Fibroblast of skin of left biceps (primary cell): ENCODE measurements at places on chromosomes 3 and 15.

- DNase-seq = no peak
Measured at GRCh38 chr15:41474436-41474835, 19.2 kb upstream of the ITPKA start.

- no peak for DNase-seq
Measured at GRCh38 chr3:136992115-136992514, 34.3 kb downstream of the IL20RB start.

DNA sequence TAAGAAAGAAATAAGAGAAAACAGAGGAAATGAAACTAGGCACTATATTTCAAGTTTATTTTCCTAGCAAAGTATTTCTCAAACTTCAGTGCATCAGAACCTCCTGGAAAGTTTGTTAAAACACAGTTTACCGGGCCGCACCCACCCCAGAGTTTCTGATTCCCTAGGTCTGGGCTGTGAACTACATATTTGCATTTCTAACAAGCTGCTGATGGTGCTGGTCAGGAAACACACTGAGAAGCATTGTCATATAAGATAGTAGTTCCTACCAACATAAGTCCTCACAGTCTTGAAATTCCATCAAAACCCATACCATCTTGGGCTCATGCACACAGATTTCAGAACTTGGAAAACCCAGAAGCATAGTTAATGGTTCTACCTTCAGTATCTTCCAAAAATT, 8.3 kb downstream of the SLC9A9 start:
- DNase-seq = no peak

- DNase-seq = no peak
Measured at GRCh38 chr15:82995938-82996337, 9.9 kb downstream of the RAMAC start.

DNA sequence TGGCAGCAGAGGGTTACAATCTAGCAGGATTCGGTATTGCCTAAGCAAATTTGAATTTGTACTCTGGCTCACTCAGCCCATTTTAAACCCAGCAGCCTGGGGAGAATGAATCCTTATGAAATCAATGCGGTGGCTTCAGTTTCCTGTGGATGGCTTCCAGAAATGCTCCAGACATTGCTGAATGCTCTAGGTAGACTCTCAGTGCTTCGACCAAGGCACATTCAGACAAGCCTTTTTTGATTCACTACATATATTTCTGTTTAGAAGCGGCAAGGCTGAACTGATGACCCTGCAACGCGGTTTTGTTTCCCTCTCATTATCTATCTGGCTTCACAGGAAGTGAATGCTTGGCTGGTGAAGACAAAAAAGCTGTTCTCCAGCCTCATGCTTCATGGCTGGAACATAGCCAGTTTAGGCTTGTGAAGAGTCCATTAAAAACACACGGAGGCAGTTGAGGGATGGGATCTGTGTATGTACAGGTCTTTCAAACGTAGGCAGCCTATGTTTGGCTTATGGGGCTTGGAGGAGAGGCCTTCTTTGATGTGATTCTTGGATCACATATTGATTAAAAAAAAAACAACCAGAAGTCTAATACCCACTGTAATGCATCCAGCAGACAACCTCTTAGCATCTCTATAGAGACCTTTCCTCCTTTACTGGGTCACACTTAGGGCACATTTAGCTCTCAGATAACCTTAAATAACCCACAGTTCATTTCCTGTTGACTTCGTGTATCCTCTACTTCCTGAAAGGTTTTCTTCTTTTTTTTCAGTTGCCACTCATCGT, 400.2 kb upstream of the TBL1XR1 start:
- DNase-seq = peak; percentile 94

GRCh38 chr3:11269007-11269406, 3.2 kb upstream of the ATG7 start:
- no peak for DNase-seq

DNA sequence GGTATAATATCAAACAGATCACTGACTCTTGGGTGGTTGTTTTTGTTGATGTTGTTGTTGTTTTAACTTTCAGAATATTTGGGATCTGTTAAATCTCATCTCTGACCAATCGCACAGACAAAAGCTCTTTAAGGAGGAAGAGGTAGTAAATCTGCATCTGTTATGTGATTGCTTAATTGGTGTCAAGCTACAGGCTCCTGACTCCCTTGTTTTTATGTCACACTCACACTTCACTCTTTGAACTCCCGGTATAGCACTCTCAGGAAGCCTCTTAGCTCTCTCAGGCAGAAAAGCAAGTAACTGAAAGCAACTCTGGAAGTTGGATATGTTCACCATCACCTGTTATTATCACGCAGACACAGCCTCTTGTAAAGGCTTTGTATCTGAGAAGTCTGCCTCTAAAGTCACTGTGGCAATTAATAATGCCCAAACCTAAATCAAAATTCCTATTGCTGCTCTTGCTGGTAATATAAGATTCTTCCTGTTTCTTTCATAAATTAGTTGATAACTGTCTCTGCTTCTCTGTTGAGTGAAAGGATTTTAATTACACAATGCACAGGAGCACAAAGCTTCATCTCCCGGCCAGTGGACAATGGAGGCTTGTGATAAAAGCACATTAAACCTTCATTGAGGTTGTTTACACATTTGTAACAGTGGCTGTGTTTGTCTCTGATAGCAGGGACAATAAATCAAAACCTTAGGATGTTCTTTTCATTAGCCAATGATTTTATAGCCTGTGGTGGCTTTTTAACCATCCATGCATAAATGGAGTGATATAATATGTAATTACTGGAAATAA, 576.7 kb downstream of the MFSD1 start:
- no peak for DNase-seq

DNA sequence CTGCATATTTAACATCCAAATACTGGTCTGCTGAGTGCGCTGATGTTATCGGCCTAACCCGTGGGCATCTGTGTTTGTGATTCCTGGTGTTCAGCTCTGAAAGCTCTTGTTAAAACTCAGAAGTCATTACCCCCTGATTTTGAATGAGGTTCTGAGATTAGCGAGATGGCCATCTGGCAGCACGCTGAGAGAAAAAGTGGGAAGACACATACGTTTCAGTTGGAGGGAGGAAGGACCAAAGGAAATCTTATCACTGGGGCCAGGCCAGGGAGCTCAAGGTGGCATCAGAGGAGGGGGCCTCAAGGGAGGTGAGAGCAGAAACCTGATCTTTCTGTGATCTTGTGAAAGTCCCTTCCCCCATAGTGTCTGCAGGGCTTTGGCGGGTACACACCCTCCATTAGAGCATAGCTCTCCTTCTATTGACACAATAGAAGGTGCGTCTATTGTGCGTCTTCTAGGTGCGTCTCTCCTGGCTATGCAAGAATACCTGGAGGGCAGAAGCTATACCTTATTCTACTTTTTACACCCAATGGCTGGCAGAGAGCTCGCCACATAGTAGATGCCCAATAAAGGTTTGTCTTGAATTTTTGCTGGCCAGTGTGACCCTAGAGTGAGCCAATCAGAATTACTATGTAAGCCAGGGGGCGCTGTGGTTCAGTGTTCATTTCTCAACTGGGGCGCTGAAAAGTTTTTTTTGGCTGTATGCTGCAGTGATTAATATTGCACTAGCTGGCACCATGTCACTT, 182.4 kb downstream of the SHQ1 start:
- no peak for DNase-seq

- peak; percentile 50 for DNase-seq
Measured at GRCh38 chr3:143973259-143974021, 1.8 kb downstream of the DIPK2A start.

- no peak for DNase-seq
Measured at GRCh38 chr3:195356151-195357086, 85.5 kb upstream of the XXYLT1 start.

DNA sequence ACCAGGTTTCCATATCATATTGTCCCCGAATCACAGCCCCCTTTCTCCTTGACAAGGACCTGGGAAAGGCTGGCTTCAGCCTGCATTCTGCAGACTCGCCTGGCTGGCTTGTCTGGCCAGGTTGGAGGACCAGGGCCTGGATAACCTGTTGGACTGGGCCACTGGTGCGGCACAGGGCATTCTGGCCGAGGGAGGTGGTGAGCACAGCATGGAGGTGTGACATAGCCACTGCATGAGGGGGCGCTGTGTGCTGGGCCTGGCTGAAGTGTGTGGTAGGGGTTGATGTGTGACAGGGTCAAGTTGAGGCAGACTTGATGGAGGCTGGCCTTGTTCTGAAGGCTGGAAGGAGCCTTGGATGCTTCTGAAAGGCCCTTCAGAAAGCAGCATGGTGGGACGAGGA, 2.9 kb downstream of the ESYT3 start:
- DNase-seq = no peak

DNA sequence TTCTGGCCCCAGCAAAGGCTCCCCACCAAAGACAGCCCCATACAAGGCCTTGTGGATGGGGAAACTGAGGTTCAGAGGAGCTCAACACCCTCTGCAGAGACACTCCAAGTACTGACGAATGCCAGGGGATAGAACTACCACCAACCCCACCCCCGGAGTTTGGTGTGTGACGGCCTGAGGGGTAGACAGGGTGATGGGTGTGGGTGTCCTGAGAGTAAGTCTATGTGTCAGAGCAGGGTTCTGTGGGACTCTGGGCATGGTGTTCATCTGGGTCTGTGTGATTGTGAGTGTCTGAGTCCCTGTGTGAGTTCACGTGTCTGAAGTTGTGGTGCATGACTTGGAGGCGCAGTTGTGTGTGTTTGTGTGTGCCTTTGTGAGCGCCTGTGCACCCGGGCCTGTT, 7.4 kb downstream of the PTH1R start:
- no peak for DNase-seq

DNA sequence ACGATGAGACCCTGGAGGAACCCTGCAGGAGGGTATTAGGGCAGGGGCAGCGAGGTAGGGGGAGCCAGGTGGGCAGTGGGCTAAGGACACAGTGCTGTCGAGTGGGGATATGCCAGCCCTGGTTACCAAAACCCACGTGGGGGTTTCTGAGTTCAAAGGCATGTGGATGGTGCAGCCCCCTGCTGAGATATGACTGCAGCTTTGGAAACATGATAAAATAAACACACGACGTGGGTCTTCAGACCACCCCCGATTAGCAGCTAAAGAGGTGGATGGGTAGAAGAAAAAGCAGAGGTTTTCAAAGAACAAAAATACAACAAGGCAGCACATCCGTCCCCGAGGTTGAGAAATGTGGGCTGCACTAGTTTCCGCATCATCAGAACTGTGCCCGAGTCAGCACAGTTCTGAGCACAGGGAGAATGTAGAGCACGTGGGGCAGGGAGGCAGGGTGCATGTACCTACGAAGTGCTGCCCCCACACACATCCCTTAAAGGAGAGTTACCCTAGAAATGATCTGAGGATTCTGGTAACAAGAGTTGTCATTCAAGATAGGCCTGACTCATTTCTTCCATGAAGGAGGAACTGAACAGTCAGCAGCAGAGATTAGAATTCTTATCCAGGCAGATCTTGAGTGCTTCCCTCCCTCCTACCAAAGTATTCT, 121.3 kb downstream of the RPLP1 start:
- DNase-seq = no peak

GRCh38 chr3:11499144-11499543, 144.6 kb downstream of the VGLL4 start:
- DNase-seq = peak; percentile 94

DNA sequence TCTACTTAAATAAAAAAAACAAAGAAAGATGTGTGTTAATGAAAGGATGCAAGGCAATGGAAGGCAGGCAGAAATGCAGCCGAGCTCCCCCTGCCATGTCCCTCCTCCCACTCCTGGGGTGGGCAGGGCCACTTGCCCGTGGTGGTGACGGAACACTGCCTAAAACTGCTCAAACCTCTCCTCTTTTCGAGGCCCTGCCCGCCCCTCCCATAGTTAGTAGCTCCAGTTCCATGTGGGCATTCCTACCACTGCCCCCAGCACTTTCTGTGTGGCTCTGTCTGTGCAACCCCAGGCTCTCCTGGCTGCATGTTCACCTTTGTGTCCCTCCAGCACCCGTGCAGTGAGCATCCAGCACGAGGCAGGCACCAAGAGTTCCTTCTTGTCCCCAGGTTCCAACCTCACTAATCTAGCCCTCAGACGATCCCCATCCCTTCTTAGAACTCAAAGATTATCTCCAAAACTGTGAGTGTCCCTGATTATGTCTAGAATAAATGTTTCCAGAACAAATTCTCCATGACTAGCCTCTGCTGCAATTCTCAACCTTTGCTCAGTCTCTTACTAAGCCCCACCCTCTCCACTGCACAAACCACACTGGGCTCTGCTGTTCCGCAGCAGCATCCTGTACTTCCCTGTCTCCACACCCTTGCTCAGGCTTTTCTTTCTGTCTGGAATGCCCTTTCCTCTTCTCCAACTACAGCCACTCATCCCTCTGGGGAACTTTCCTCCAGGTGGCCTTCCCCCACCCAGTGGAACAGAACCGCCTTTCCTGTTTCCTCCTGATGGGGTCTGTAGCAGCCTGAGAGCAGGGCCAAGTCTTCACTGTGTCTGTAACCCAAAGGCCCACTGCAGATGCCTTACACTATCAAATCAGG, 32.6 kb upstream of the SPTBN5 start:
- DNase-seq = no peak

GRCh38 chr15:42456531-42456930, 34.4 kb downstream of the ZNF106 start:
- DNase-seq = no peak

DNA sequence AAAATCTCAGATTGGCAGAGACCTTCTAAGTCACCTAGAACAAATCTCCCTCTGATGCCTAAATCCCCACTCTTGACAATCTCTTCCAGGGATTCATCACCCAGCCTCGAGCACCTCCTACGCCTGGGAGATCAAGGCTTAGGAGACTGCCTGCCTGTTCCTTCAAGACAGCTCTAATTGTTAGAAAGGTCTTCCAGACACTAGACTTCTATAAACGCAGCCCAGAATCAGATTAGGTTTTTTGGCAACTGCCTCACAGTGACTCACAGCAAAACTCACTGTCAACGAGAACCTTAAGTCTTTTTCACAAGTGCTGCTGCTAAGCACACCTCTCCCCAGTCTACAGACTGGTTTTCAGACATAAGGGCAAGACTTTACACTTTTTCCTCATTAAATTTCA, 23.1 kb downstream of the SRGAP3 start:
- DNase-seq = no peak

DNA sequence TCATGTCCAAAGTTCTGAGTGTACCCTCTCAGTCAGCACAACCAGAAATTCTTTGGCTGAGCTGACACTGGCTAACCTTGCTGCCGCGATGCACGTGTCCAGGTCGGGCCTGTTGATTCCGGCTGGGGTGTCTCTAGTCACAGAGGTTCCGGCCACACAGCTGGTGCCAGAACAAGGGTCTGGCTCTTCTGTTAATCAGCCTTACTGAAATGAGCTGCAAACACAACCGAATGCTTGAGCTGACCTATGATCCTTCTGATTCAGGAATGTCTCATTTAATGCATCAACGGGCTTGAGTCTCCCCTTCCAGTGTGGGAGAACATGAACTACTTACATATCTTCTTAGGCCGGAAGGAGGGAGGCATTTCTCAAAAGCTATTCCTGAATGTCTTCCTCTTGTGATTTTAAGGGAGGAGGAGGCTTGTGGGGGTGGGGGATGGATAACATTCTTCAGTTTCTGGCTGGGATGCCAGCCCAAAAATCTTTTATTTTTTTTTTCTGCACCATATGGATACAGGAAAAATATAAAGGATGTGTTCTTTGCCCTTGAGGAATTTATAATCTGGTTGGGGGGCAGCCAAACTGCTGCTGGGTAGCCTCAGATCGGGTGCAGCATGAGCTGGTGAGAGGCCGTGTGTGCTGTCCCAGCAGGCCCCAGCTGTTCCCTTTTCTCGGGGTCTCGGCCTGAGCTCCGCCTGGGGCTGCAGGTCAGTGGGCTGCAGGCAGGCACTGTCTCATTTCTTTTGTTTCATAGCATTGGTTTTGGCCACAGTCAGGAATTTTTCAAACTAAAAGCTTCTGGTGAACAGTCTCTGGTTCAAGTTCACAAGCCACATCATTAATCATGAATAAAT, 319.1 kb upstream of the TBL1XR1 start:
- DNase-seq = peak; percentile 85

- DNase-seq = no peak
Measured at GRCh38 chr3:27279123-27279522, 90.1 kb downstream of the NEK10 start.

- no peak for DNase-seq
Measured at GRCh38 chr3:81765400-81765799, 4.0 kb upstream of the GBE1 start.
